ENCODE measurements at places on chromosomes 12 and 14.

DNA sequence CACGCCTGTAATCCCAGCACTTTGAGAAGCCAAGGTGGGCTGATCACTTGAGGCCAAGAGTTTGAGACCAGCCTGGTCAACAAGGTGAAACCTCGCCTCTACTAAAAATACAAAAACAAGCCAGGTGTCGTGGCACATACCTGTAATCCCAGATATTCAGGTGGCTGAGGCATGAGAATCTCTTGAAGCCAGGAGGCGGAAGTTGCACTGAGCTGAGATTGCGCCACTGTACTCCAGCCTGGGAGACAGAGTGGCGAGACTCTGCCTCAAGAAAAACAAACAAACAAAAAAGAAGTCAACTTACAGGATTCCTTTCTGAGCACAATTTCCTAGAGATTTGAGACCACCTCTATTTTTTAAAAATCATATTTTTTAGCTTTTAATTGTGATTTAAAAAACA is 45.3 kb downstream of the DGLUCY start:
- DNase-seq = no peak
- no peaks in the 10 kb centered on the region for H3K27me3 ChIP-seq
- no peak overlapping the region for H3K27ac ChIP-seq
- no peak overlapping the region for H3K4me3 ChIP-seq
- peaks cover 12% of the 10 kb centered on the region for H3K36me3 ChIP-seq
- H3K4me1 ChIP-seq = peaks cover 32% of the 10 kb centered on the region

GRCh38 chr14:50670196-50670865 is 2.2 kb upstream of the SAV1 start:
- H3K27me3 ChIP-seq = no peaks in the 10 kb centered on the region
- DNase-seq = no peak
- no peaks in the 10 kb centered on the region for H3K36me3 ChIP-seq
- H3K4me1 ChIP-seq = peaks cover 20% of the 10 kb centered on the region
- no peak overlapping the region for H3K4me3 ChIP-seq
- H3K27ac ChIP-seq = no peak overlapping the region

DNA sequence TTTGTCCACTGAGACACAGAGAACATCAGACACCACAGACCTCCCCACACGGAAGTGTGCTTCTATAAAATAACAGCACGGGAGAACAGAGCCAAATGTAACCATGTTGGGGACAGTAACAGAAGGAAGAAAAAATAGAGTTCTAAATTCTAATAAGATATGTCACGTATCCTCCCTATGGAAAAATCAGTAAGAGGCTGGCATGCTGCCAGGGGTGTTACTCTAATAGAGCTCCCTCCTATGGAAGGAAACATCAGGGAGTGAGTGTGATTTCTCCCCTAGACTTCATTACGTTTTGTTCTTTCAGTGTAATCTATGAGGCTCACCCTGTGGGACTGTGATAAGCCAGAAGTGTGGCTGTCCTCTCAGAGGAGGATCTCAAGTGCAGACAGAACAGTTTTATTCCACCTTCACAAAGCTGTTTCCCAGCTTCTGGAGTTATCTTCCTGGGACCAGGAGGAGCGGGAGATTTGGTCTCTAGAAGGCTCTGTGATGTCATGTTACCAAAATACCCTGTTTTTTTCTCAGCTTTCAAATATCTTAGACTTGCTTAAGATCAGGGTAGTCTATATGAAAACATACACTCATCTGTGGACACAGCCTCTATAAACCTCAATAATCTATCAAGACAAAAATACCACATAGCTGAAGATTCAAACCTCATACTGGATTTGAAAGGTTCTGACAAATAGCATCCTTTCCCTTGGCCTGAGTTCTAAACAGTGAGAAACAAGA is 69.3 kb downstream of the ZFC3H1 start:
- no peak overlapping the region for H3K4me3 ChIP-seq
- no peaks in the 10 kb centered on the region for H3K27me3 ChIP-seq
- no peaks in the 10 kb centered on the region for H3K4me1 ChIP-seq
- no peaks in the 10 kb centered on the region for H3K36me3 ChIP-seq

DNA sequence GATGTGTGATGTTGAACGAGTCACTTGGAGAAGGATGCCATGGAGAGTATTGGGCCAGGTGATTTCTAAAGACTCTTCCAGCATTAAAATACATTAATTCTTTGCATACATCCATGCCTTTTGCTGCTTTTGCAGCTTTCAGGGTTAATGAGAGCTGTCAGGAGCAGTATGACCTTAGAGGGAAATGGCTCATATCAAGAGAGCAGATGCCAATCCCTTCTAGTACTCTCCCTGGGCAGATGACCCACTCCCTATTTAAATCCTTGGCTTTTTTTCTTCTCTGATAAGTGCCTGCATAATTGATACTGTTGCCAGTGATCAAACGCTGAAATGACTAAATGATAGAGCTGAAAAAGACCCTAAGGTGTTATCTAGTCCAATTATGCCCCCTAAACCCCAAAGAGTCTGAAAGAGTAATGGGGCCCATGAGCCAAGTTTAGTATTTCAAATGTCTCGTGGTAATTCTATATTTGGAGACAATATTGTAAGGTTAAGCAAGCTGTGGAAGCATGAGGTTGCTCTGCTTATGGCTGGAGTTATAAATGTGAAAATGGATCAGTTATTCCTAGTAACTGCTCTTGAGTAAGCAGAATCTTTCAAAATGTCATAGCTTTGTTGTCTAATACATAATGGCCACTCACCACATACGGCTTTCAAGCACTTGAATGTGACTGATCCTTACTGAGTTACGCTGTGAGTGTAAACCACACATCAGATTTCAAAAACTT is 137.3 kb downstream of the ETV6 start:
- H3K4me1 ChIP-seq = peaks cover 49% of the 10 kb centered on the region
- peak overlapping the region; percentile 78 for H3K27ac ChIP-seq
- H3K4me3 ChIP-seq = no peak overlapping the region
- no peaks in the 10 kb centered on the region for H3K27me3 ChIP-seq

- peaks cover 5% of the 10 kb centered on the region for H3K4me1 ChIP-seq
- no peaks in the 10 kb centered on the region for H3K36me3 ChIP-seq
- no peak overlapping the region for H3K4me3 ChIP-seq
- H3K27ac ChIP-seq = no peak overlapping the region
These were observed 148.3 kb downstream of the SAMD4A start for GRCh38 chr14:54715239-54715638.

- H3K36me3 ChIP-seq = peaks cover 2% of the 10 kb centered on the region
- H3K4me3 ChIP-seq = no peak overlapping the region
- peak overlapping the region; percentile 35 for H3K27ac ChIP-seq
- no peaks in the 10 kb centered on the region for H3K27me3 ChIP-seq
- peaks cover 3% of the 10 kb centered on the region for H3K4me1 ChIP-seq
- no peak for DNase-seq
These were observed 19.6 kb downstream of the SLC25A29 start for GRCh38 chr14:100286484-100287191.

- H3K27ac ChIP-seq = no peak overlapping the region
- H3K4me3 ChIP-seq = no peak overlapping the region
- peaks cover 25% of the 10 kb centered on the region for H3K4me1 ChIP-seq
- H3K36me3 ChIP-seq = no peaks in the 10 kb centered on the region
These were observed 2.3 kb upstream of the TRAFD1 start for GRCh38 chr12:112122823-112123690.

GRCh38 chr14:104600141-104600643 is 4.4 kb downstream of the TMEM179 start:
- peak; percentile 17 for DNase-seq
- H3K36me3 ChIP-seq = no peaks in the 10 kb centered on the region
- H3K4me1 ChIP-seq = no peaks in the 10 kb centered on the region
- peaks cover 23% of the 10 kb centered on the region for H3K27me3 ChIP-seq

DNA sequence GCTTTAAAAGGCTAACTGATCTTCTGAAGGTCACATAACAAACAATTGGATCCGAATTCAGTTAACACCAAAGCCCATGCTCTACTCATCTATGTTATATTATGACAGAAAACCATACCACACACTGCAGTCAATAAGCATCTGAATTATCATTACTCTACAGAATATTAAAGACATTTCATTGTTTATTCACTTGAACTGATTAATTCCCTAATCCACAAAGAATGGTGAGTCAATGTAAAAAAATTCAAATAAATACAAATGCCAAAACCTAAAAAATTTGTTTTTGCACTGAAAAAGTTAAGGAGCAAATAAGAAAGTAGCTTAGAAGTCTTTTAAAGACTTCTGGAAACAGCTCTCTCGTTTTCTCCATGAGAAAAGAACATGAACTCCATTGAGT is 13.7 kb downstream of the NID2 start:
- no peak overlapping the region for H3K4me3 ChIP-seq
- H3K4me1 ChIP-seq = peaks cover 14% of the 10 kb centered on the region
- DNase-seq = no peak
- peaks cover 7% of the 10 kb centered on the region for H3K36me3 ChIP-seq
- no peaks in the 10 kb centered on the region for H3K27me3 ChIP-seq

GRCh38 chr14:104096318-104096717 is 10.8 kb downstream of the ASPG start:
- no peaks in the 10 kb centered on the region for H3K27me3 ChIP-seq
- H3K27ac ChIP-seq = no peak overlapping the region
- H3K4me3 ChIP-seq = no peak overlapping the region
- DNase-seq = no peak
- H3K36me3 ChIP-seq = no peaks in the 10 kb centered on the region
- H3K4me1 ChIP-seq = peaks cover 8% of the 10 kb centered on the region

DNA sequence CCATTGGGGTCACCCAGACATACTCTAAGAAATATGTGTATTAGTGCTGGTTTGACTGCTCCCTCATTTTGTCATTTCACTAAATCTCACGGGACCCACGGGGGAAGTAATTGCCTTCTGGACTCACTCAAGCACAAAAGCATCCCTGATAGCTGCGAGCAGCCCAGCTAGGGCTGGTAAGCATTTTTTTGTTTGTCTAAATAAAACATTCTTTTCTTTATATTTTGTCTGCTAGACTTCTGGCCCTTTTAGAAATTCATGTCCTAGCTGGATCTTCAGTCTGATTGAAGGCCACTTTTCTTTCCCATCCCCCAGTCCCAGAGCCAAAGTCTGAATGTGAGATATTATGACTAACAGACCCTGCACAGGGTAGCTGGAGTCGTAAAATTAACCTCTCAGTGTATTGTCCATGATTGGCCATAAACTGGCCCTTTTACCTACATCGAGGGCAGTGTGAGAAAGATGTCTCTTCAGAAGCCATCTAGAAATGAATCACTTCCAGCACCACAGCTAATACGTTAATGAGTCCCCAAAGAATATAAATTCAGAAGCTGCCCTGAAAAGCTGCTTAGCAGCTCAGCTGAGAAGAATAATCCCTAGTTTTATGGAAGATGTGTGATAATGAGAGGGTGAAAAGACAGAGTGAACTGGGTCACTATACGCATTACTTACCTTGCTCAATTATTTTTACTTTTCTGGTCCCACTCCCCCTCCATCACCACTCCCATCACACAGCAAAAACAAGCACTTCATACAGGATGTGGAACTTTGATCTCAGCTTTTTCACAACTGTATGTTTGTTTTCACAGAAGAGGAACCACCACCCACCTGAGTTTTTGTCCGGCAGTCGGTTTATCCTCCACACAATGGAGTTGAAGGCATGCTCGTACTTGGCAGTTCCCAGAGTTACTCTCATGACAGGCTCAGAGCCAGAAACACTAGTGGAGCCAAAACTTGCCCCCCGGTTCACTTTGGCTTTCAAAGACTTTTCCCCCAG is 55.6 kb upstream of the GTF2A1 start:
- no peak overlapping the region for H3K4me3 ChIP-seq
- no peaks in the 10 kb centered on the region for H3K36me3 ChIP-seq
- peak; percentile 37 for DNase-seq
- H3K27me3 ChIP-seq = no peaks in the 10 kb centered on the region
- H3K27ac ChIP-seq = no peak overlapping the region
- H3K4me1 ChIP-seq = peaks cover 10% of the 10 kb centered on the region

DNA sequence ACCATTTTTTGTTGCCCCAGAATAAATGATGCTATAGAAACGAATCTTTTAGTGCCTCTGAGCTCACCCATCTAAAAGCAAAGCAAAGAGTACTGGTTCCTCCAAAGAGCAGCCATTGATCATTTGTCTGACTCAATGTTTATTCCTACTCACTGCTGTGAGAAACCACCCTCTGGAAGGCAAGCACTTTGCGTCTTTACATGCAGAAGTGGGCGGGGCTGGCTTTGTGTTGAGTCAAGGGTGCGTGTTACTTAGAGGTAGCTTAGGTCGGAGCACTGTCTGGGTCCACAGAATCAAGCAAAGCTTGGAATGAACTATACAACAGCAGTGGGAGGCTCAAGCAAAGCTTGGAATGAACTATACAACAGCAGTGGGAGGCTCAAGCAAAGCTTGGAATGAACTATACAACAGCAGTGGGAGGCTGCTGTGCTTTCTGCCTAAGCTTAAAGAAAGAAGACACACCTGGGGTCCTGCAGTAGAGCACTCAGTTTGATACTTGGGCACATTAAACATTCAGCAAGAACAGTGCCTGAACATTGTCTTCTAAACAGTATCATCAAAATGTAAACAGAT is 77.2 kb upstream of the PRICKLE1 start:
- H3K36me3 ChIP-seq = no peaks in the 10 kb centered on the region
- no peaks in the 10 kb centered on the region for H3K4me1 ChIP-seq
- DNase-seq = no peak
- H3K27me3 ChIP-seq = no peaks in the 10 kb centered on the region
- no peak overlapping the region for H3K27ac ChIP-seq

GRCh38 chr14:100982762-100983161 is 79.2 kb upstream of the RTL1 start:
- no peak overlapping the region for H3K4me3 ChIP-seq
- H3K27ac ChIP-seq = no peak overlapping the region
- no peaks in the 10 kb centered on the region for H3K27me3 ChIP-seq
- no peak for DNase-seq
- H3K36me3 ChIP-seq = no peaks in the 10 kb centered on the region

- H3K4me1 ChIP-seq = no peaks in the 10 kb centered on the region
- peak overlapping the region; percentile 42 for H3K4me3 ChIP-seq
- H3K27me3 ChIP-seq = peaks cover 27% of the 10 kb centered on the region
- H3K36me3 ChIP-seq = no peaks in the 10 kb centered on the region
- no peak overlapping the region for H3K27ac ChIP-seq
These were observed 27.3 kb downstream of the PTPRB start for GRCh38 chr12:70609739-70610491.

DNA sequence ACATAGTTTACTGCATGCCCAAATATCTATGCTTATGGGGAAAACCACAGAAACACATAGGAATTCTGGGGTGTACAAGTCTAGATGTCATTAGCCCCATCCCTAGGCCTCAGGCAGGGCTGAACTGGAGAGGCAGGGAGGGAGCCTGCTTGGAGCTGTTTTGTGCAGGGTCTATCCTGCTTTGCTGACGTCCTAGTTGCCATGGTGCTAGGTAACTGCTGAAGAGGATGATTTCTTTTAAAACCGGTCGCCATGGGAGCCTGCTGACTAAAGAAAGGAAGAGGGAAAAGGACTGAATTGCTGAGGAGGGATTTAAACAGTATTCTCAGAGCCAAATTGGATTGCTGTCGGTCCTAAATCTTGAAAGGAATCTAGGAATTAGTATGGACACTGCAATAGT is 10.7 kb downstream of the GPR19 start:
- no peak overlapping the region for H3K4me3 ChIP-seq
- DNase-seq = no peak

DNA sequence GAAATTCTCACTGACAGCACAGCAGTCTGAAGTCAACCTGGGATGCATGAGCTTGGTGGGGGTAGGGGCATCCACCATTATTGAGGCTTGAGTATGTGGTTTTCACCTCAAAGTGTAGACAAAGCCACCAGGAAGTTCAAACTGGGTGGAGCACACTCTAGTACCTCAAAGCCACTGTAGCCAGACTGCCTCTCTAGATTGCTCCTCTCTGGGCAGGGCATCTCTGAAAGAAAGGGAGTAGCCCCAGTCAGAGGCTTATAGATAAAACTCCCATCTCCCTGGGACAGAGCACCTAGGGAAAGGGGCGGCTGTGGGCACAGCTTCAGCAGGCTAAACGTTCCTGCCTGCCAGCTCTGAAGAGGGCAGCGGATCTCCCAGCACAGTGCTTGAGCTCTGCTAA is 143.0 kb downstream of the KITLG start:
- H3K27ac ChIP-seq = no peak overlapping the region
- H3K4me1 ChIP-seq = no peaks in the 10 kb centered on the region
- no peak for DNase-seq
- no peaks in the 10 kb centered on the region for H3K27me3 ChIP-seq

Measured in A673 (cell line).